Activated CD4-positive, CD25-positive, alpha-beta regulatory T cell treated with anti-CD3 and anti-CD28 coated beads, Interleukin-2, amount 50 U/mL, for 72 hours (primary cell): ENCODE measurements at places on chromosomes 5 and 9.

GRCh38 chr5:119016125-119016774 is 27.9 kb upstream of the DTWD2 start:
- DNase-seq, result no peak

DNA sequence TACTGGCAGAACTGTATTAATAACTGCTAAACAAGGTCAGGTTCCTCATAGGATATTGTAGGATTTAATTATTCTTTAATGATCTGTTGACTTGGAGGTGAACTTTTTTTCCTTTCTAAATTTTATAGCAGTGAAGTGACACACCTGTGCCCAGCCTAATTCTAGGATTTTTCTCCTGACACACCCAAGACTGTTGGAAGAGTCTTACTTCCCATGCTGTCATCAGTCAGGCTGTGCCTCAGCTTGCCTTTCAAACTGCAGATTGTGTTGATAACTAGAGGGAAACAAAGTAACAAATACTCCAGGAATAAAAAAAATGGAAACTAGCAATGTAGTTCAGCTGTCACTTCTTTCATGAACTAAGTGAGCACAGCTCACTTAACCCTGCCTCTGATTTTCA is 22.0 kb downstream of the OTULIN start:
- no peak for DNase-seq

- DNase-seq, result no peak
Observed at GRCh38 chr9:89929673-89930480, 325.1 kb downstream of the GADD45G start.

DNA sequence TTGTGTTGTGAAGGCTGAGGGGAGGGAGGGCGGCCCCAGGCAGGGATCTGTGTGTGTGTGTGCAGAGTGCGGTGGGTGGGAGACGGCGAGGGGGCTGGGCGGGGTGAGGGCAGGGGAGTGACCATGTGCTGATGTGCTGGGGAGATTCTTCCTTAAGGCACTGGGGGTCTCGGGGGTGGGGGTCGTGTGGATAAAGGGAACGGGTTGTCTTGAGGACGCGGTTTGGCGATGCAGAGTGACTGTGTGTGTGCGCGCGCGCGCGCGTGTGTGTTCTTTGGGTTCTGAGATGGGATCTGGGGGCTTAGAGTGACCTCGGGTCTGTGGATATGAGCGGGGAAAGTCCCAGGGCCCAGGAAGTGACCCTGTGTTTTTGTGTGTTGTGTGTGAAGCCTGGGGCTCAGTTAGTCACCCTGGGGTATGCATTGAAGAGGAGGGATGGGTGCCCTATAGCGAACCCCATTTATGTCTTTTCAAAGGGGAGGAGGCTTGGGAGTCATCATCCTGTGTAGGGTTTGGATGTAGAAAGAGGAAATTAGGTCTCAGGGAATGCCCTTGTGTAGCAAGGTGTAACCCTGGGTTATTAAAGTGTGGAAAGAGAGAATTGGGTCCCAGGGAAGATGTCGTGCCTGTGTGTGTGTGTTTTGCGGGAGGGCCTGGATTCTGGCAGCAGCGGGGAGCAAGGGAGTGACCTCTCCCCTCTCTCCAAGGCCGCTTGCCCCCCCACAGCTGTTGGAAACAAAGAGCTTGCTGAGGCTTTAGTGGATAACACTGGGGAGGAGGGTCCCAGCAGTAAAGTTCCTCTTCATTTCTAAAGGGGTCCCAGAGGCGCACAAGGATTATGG is 1.4 kb downstream of the TMEFF1 start:
- no peak for DNase-seq

- no peak for DNase-seq
Observed at GRCh38 chr5:150853561-150853960, 7.2 kb downstream of the IRGM start.
